Hematopoietic multipotent progenitor cell treated with erythropoietin and hydrocortisone succinate and interleukin-3 and kit ligand, for 15 days (in vitro differentiated cells): ENCODE measurements at places on chromosomes 12 and 14.
A peak's percentile ranks its signal among the peaks of the same experiment; 100 is the strongest.

GRCh38 chr12:89797436-89797835 is 88.8 kb upstream of the ATP2B1 start:
- peak; percentile 48 for DNase-seq

GRCh38 chr14:95490727-95491451 is 25.6 kb downstream of the SYNE3 start:
- peak; percentile 21 for DNase-seq

DNA sequence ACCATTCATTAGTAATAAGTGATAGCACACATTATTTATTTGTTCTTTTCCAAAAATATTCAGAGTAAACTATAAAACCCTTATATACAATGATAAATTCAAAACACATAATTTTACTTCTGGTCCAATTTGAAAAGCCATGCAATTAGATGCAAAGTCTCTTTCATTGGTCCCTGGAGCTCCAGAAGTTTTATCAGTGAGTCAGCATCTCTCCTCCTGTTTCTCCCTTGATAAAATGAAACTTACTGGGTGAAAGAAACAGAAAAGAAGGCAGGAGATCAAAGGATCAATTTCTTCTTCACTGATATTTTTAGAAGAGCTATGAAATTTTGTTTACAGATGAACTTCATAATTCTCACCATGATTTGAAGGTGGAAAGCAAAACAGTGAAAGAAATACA is 47.5 kb downstream of the IFNG start:
- DNase-seq = no peak

- DNase-seq = no peak
Measured at GRCh38 chr14:53925201-53925766, 31.3 kb downstream of the BMP4 start.

DNA sequence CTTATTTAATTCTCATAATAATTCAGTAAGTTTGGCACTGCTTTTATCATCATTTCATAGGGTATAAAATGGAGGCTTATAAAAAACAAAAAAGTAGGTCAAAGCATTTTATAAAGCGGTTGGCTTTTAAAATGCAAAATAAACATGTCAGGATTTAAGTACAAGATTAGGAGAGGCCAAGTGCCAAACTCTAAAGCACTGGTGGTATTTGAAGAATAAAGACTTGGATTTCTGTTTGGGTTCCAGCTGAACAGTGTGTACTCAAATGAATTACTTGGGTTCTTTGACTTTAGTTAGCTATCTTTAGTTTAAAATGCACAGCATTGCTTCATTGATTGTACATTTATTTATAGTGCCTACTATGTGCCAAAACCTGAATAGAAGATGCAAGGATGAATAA is 966.6 kb upstream of the SEL1L start:
- DNase-seq = no peak

GRCh38 chr12:25793196-25793595 is 165.3 kb upstream of the RASSF8 start:
- DNase-seq = no peak

DNA sequence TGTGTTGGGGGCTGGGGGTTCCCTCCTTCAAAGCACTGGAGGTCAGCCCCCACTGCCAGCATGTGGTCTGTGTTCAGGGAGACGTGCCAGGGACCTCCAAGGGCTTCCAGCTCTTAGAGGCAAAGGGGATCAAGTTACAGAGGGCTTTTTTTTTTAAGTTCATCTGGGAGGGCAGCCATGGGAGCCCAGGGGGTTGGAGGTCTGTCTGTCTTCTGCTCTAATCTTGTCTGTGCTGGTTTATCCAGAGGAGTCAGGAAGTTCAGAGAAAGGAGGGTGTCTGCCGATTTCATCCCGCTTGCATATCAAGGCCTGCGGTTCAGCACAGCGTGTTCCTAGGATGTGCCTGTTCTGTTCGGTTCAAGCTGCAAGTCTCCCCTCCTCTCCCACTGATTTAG is 72.2 kb downstream of the TMEM132C start:
- no peak for DNase-seq

DNA sequence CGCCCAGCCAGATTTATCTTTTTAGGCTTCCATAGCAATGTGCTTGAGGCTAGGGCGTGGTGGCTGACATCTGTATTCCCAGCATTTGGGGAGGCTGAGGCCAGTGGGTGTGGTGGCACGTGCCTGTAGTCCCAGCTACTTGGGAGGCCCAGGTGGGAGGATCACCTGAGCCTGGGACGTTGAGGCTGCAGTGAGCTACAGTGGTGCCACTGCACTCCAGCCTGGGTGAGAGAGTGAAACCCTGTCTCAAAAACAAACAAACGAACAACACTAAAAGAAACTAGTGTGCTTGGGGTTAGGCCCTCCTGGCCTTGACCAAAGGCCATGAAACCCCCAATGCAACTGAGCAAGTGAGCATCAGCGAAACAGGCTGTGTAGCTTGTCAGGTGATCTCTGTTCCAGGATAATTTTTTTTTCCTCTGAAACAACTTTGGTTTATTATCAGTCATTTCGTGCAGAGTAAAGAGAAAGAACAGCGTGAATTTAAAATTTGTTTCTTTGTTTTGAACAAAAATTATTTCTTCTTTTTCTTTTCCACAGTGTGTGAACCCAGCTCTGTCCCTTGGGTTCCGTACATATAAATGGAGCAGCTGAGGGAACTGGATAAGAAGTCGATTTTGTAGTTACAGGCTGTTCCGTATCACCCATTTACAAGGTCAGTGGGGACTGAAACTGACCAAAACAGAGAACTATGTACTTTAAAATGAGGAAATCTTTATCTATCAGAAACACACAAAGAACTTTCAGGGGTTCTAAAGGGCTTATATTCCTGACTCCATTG is 8.8 kb upstream of the TUBA1C start:
- DNase-seq = no peak

DNA sequence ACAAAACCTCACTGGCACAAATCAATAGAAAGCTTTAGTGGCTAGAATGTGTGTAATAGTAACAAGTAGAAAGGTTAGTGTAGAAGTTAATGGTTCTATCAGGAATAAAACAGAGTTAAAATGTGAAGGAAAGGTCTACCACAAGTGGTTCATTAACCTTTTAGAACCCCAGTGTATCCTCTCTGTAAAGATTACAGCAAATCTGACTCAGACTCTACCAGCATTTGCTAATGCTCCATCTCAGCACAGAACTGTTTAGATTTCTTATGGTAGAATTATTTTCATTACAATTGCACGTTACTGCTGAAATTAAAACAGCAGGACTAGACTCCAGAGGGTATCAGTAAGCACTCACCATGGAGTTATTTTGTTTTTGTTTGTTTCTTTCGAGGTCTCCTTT is 609.0 kb upstream of the LMO3 start:
- no peak for DNase-seq

- no peak for DNase-seq
Measured at GRCh38 chr12:105426766-105427165, 96.3 kb downstream of the C12orf75 start.

- DNase-seq = no peak
Measured at GRCh38 chr12:304805-305204, 42.2 kb upstream of the SLC6A13 start.

- DNase-seq = no peak
Measured at GRCh38 chr14:60632257-60632656, 17.0 kb downstream of the SIX1 start.

DNA sequence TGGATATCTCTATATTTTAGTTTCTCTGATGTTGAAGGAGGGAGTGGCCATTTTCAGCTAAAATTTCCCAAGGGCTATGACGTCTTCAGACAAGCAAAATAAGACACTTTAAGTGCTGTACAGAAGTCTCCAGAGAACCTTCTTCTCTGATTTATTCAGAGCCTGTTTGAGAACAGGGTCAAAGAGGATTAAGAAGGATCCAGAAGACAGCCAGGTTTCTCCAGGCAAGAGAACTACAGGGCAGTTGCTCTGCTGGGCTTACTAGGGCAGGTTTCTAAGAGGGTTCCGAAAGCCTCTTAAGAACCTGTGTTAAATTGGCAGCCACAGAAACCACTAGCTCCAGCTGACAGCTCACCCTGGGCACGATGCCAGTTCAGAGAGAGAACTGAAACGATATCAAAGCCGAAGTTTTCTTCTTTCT is 1.2 kb downstream of the MGP start:
- peak; percentile 90 for DNase-seq

- no peak for DNase-seq
Measured at GRCh38 chr14:21703357-21704326, 30.0 kb upstream of the OR4E1 start.

DNA sequence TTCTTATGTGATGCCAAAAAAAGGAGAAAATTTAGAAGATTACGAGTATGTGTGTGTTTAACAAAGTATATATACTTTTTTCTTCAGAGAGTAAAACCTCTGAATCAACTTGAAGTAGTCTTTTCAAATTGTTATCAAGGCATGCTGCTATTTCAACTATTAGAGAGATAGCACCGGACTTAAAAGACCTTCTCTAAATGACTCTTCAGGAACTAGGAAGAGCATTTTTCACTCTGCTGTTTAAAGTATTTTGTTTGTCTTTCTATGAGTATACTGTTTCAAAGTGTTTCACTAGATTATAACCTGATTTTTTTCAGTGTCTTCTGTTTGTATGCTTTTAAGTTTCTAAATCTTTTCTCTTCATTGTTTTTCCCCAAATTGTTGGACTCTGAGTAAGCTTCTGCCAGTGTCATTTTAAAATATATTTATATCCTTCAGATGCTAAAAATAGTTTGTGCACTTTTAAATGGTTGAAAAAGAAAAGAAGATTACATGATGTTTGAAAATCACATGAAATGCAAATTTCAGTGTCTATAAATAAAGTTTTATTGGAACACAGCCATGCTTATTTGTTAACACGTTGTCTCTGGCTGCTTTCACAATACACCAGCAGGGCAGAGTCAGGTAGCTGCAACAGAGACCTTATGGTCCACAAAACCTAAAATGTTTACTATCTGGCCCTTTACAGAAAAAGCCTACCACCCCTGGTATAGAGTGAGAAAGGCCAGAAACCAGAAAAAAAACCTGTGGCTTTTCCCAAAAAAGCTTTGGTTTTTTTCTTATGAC is 21.3 kb downstream of the CRADD start:
- no peak for DNase-seq

DNA sequence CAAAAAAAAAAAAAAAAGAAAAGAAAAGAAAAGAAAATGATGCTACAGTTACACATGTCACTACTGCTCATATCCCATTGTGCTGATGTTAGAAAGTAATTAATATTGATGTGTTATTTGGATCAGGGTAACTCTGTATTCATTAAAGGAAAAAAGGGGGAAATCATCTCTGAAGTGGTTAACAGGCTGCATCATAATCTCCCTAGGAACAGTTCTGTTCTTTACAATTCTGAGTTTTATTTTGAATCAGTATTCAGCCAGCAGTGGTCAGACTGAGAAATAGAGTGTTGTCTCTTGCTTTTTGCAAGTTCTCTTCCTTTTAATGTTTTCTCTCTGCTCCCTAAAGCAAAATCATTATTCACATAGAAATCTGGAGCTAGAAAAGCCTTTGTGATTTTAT is 128.6 kb upstream of the CRY1 start:
- DNase-seq = no peak

- no peak for DNase-seq
Measured at GRCh38 chr12:132140501-132140900, 3.6 kb downstream of the DDX51 start.

GRCh38 chr14:51369814-51370213 is 129.8 kb downstream of the TMX1 start:
- no peak for DNase-seq

DNA sequence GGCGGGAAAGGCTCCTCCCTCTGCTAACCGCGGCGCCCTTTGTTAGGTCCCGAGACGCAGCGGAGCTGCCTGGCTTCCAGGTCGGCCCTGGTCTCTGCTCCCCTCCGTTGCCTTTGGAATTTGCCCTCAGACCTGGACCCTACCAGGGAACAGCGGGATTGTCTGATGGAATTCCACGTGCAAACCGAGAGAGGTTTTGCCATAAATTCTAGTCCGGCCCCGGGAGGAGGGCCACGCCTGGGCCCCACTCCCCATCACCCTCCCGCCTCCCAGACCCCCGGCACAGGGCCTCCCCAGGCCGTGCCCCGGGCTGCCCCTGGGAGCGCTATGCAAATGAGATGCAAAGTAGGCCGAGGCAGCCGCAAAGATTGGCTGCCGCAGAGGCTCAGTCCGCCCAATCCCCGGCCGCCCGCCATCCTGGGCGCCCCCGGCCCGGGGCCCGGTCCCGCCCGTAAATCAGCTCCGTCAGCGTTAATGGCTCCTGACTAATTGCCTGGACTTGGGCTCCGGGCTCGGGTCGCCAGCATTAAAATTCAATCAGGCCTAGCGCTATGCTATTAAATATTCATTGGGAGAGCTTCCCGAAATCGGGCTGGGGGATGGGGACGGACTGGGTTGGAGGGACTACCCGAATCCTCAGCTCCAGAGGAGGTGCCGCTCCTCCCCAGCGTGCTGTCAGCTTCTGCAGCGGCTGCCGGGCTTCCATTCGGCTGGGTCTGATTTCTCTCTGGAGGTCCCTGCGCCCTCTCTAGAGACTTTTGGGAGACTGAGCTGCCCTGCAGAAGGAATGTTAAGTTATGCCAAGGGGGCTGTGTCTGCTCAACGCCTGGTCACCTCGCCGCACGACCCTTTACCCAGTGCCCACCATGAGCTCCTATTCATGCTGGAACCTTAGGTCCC is 15.7 kb upstream of the FIGNL2 start:
- no peak for DNase-seq

- DNase-seq = no peak
Measured at GRCh38 chr12:58915634-58916033, 4.7 kb downstream of the LRIG3 start.

DNA sequence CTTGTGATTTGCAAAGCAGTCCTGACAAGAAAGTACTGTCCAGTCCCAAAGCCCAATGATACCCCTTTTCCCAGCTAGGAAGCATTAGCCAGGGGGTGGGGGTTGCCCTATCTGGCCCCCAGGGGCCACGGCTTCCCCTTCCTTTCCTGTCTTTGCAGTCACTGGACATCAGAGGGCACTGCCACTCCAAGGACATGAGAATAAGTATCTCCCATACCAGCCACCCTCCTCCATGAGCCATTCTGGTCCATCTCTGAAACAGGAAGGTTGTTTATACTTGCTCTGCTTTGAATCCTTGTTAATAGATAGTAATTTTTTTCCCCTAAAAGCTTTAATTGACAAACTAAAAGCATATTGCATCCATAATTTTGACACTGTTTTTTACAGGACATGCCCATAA is 29.7 kb downstream of the RBM19 start:
- no peak for DNase-seq

DNA sequence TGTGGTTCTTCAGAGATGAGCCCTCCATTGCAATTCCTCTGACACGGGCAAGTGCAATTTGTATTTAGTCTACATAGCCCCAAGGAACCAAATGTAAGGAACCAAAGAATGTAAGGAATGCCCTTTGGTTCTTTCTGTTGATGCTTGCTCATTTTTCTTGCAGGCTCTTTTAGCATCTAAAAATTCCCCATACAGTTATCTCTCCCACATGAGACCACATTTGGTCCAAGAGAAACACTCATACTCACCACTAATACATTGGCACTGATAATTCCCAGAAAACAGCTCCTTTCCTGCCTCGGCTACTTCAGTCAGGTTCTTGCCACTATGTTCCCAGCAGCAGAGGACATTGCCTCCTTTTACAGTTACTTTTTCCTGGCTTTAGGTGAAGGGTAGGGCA is 332.6 kb downstream of the AEBP2 start:
- DNase-seq = no peak

DNA sequence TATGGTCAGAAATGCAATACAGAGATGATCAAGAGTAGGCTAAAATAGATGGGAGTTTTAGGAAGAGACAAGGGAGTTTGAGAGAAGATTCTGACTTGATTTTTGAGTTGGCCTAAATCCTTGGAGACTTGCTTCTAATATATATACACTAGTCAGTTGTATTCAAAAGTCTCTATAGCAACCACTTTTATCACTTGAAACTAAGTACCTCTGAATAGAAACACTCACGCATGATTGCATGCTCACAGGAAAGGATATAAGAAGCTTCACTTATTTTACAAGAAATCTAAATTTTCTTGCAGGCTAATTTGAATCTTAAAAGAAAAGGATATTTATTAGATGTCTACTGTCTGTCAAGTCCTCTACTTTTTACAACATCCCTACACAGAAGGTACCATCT is 316.8 kb downstream of the SNAPC1 start:
- DNase-seq = no peak
